ENCODE measurements at places on chromosomes 12 and 14. TPM values are rescaled to one million over a fixed set of nuclear protein-coding genes. Genes with fewer than 3 reads are reported as not detected.
A peak's percentile ranks its signal among the peaks of the same experiment; 100 is the strongest.

The TESPA1 gene
- 0.29 TPM for polyA plus RNA-seq

The NOVA1 gene
- 25.6 TPM for polyA plus RNA-seq

The BBOF1 gene
- 16.1 TPM for polyA plus RNA-seq

The MIP gene
- 0.18 TPM for polyA plus RNA-seq

The ACRBP gene
- polyA plus RNA-seq, result 4.7 TPM

The P2RX2 gene
- polyA plus RNA-seq, result 1.1 TPM

The OASL gene
- polyA plus RNA-seq, result 0.11 TPM

The CLEC4C gene
- polyA plus RNA-seq, result not detected

The NKX2-1 gene
- not detected for polyA plus RNA-seq

The KLRD1 gene
- polyA plus RNA-seq, result 0.80 TPM

The KCNMB4 gene
- polyA plus RNA-seq, result 25.1 TPM

The TEX52 gene
- polyA plus RNA-seq, result 0.44 TPM

The RPGRIP1 gene
- 0.39 TPM for polyA plus RNA-seq

The WNT5B gene
- polyA plus RNA-seq, result 5.3 TPM

The CNPY2 gene
- polyA plus RNA-seq, result 171 TPM

The GPR65 gene
- polyA plus RNA-seq, result 0.44 TPM

The NRL gene
- 1.8 TPM for polyA plus RNA-seq

The IQSEC3 gene
- 5.7 TPM for polyA plus RNA-seq

DNA sequence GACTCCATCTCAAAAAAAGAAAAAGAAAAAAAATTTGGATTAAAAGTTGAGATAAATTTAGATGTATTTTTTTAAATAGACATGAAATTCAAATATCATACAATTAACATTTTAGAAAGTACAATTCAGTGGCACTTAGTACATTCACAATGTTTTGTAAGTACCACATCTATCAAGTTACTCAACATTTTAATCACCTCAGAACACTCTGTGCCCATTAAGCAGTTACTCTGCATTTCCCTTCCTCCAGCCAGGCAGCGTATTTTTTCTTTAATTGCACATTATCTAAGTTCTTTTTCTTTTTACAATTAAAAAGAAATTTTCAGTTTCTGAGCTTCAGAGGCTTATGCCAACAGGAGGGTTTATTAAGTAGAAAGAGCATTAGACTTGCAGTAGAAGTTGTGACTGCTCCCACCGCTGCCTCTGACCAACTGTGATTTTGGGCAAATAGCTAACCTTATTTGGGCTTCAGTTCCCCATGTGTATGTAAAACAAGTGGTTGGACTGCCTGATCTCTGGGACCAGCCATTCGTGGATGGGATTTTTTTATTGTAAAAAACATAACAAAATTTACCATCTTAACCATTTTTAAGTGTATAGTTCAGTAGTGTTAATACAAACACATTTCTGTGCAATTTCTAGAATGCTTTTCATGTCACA is 65.7 kb downstream of the WNK1 start:
- no peak for DNase-seq

- no peak for DNase-seq
Observed at GRCh38 chr14:69284170-69284569, 24.2 kb downstream of the GALNT16 start.

GRCh38 chr12:85798122-85798521 is 38.1 kb downstream of the RASSF9 start:
- no peak for DNase-seq

- no peak for DNase-seq
Observed at GRCh38 chr12:12432364-12432763, 75.5 kb downstream of the BORCS5 start.

DNA sequence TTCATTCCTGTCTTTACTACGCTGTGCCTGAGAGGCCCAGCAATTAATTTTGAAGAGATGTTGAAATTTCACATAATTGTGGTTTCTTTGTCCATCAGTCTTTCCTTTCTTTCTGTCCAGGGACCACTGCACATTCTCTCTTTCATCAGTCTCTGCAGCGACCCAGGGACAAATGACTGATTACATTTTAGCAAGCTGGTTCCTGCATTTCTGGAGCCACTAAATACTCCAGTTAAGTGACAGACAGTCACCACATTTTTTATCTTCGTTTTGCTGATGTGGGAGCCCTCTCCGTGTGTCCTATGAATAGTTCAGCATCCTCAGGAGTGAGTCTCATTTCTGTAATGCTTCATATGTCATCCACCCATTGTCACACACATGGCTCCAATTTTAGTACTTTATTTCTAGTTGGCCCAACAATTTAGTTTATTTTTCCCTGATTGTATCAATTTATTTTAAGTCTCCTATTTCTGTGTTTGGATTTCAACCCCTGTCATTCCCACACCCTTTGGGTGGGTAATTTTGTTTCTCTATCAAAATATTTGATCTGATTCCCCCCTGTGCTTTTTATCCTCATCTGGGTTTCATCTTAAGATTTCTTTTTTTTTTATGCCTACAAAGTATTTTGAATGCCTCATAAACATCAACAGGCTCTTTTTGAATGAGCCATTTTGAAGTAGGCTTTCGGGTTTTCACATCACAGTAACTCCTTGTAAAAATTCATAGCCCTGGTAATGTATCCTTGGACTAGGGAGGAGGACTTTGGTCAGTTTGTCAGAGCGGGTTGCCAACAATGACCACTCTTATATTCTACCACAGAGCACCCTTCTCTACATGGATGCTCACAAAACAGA is 1196.5 kb downstream of the GALC start:
- DNase-seq, result no peak

GRCh38 chr12:81811061-81811777 is 52.1 kb upstream of the PPFIA2 start:
- DNase-seq, result no peak

GRCh38 chr14:20855652-20856291 is 35.4 kb upstream of the RNASE3 start:
- peak; percentile 65 for DNase-seq

DNA sequence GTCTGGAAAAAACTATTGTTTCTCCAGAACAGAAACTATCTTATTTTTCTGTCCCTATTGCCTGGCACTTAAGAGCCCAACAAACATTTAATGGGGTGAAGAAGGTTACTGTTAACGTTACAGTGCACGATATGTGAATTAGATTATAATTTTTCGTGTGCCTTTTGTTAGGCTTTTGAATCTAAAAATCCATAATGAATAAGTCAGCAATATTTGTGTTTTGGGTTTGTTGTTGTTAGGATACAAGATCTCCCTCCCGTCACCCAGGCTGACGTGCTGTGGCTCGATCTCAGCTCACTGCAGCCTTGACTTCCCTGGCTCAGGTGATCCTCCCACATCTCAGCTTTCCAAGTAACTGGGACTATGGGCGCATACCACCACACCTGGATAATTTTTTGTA is 7.9 kb downstream of the METAP2 start:
- DNase-seq, result no peak

- DNase-seq, result no peak
Observed at GRCh38 chr12:94284859-94285258, 136.5 kb downstream of the PLXNC1 start.

- no peak for DNase-seq
Observed at GRCh38 chr14:71932229-71932981, at the start of gene RGS6. RGS6 (plus strand) TSS chr14:71932429.

DNA sequence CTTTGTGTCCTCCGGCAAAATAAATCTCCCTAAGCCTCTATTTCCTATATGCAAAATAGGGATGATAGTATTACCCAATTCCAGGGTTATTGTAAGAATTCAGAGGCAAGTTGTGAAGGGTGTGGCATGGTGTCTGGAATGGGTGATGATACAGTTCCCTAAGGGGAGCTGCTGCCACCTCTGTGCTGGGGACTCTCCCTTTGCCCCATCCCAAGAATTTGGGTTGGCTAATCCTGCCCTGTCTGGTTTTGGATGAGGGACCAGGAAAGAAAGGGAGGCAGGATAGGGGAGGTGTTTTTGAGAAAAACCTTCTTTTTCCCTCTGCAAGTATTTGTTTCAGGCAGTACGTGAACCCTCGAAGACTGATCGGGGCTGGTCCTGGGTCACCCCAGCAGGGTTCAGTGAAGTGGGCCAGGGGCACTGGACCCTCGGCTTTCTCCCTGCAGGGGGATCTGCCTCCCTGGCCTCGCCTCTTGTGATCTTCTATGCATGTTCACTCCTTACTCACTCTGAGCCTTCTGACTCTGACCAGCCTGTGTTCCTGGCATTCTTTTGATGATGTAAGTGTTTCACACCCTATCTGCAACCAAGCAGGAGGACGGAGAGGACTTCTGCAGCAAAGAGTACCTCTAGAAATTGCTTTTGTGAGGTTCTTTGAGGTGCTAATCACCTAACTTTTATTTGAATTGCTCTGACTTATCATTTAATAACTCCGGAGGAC is 60.8 kb downstream of the RASSF3 start:
- DNase-seq, result no peak

- DNase-seq, result no peak
Observed at GRCh38 chr14:21521501-21521900, 4.6 kb downstream of the SALL2 start.

DNA sequence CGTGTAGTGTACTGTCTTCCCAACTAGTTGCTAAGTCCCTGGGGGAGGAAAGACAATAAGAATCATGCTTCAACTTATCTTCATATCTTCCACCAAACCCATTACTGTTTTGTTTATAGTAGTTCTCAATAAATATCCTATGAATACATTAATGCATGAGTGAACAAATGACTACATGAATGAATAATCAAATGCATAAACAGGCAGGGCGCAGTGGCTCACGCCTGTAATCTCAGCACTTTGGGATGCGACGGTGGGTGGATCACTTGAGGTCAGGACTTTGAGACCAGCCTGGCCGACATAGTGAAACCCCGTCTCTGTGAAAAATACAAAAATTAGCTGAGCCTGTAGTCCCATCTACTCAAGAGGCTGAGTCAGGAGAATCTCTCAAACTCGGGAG is 32.1 kb upstream of the NR2C1 start:
- no peak for DNase-seq

GRCh38 chr12:41361738-41362137 is 173.6 kb downstream of the PDZRN4 start:
- DNase-seq, result no peak

- DNase-seq, result no peak
Observed at GRCh38 chr14:25259470-25259869, 209.5 kb upstream of the STXBP6 start.

DNA sequence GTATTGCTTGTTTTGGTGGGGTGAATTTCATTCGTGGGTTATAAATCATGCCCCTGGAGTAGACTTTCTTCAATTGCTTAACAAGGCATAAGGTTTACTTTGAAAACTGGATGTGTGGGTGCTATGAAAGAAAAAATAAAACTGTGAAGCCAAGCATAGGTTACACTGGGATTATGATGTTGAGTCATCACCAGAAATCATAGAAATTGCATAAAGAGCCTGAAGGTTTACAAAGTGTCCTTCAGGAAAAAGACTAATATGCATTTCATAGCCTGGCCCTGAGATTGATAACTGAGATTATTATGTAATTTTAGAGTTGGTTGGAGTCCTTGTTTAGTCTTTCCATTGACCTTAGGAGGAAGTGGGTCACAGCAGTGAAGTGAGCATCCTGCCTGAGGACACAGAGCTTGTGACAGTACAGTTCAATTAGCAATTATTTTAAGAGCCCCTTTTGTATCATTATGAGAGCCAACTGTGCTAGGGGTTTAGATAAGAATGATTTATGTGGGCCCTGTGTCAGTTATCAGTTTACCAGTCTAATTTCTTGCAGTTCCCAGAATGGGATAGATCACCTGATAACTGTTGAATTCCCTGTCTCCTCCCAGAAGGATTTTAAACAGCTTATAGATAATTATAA is 13.6 kb downstream of the LRRK2 start:
- no peak for DNase-seq

- DNase-seq, result no peak
Observed at GRCh38 chr14:47040550-47040949, 389.0 kb upstream of the RPL10L start.

DNA sequence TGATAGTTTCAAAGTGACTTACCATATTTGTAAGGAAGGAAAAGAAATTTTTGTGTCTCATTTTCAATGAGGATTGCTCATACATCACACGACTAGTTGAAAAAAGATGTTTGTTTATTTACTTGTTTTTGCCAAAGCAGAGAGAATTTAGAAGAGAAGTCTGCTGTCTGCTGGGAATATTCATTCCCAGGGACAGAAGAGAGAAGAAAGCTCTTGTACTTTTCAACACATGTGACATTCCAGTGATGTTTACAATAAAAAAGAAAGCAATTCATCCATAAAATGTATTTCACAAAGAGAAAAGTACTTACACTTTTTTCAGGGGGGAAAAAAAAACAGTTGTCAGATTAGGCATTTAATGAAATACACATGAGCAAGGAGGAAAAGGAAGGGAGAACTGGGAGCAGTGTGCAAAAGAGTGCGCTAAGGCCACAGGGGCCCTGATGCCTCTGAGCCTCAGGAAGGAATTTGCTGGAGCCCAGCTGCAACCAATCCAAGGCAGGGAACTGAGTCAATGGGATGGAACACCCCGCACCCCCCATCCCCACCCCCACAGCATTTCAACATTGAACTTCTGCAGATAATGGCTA is 115.0 kb downstream of the RPAP3 start:
- DNase-seq, result peak; percentile 10

GRCh38 chr12:7376196-7376595 is 67.8 kb downstream of the CD163L1 start:
- DNase-seq, result no peak

DNA sequence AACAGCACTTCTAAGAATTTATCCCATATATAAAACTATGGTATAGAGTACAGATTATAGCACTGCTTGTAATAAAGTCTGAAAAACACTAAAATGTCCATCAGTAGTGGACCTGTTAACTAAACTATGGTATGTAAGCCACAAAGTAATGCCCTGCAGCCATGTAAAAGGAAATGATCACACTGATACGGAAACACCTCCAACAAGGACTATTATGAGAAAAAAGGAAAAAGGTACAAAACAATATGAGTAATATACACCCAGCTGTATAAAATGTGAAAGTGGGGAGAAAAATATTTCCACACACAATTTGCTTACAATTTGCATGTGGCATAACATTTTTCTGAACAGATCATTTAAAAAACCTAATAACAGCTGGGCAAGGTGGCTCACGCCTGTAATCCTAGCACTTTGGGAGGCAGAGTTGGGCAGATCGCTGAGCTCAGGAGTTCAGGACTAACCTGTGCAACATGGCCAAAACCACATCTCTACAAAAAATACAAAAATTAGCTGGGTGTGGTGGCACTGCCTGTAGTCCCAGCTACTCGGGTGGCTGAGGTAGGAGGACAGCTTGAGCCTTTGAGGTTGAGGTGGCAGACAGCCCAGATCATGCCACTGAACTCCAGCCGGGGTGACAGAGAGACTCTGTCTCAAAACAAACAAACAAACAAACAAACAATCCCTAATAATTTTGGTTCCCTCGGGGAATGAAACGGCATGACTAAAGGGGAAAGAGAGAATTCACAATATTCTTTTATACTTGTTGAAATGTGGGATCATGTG is 250.5 kb downstream of the MED13L start:
- no peak for DNase-seq

GRCh38 chr14:100072783-100073346 is 7.6 kb downstream of the EVL start:
- DNase-seq, result no peak

DNA sequence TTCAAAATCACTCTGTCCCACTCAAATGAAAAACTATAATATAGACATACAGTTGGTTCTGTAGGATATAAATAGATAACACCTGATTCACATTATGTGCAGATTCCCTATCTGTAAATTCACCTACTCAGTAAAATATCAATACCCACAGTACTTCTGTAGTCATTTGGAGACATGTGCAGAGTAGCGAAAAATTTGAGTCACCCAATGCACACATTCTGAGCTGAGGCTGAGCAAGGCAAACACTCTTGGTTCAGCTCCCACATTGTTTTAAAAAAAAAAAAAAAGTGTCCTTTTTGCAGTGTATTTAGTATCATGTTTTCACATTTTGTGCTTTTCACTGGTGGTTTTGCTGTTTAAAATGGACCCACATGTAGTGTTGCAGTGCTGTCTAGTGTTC is 27.3 kb upstream of the BBS10 start:
- DNase-seq, result no peak
